Caudate nucleus (tissue), 63 donors: ENCODE measurements at places on chromosomes 3 and 15.

- DNase-seq, result no peak
Measured at GRCh38 chr3:170089862-170090600, 52.2 kb downstream of the GPR160 start.

GRCh38 chr3:56813653-56813960 is 11.9 kb upstream of the ARHGEF3 start:
- no peak for DNase-seq

GRCh38 chr3:47746264-47746663 is 35.4 kb downstream of the SMARCC1 start:
- DNase-seq, result no peak

GRCh38 chr3:122678506-122678905 is 2.1 kb upstream of the PARP14 start:
- DNase-seq, result no peak

DNA sequence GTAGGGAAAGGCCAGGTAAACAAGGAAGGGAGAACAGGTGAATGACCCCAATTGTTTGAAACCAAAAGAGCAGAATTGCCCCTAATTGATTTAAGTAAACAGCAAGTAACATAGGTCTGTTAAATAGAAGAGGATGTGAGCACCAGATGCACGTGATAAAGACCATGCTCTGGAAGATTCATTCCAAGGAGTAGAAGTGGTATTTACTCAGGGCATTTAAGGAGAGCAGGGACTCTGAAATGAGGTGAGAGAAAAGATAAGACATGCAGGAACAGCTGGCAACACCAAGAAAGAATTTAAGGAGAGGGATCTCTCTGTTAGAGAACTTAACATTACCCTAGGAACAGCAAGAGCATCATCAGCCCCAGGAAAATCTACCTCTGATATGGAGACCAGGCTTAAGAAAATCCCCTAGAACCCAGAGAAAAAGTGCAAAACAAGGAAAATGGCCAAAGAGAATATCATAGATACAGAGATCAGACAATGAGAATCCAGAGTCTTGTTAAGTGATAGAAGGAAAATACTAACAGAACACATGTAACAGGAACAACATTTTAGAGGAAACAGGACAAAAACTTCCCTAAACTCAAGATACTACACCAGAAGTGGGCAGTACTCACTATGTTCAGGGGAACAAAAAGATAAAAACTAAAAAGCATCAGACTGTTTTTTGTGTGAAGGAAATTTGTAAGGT is 6.4 kb downstream of the NUDT16 start:
- DNase-seq, result no peak

- no peak for DNase-seq
Measured at GRCh38 chr3:193983846-193984818, 151.8 kb upstream of the HES1 start.

- no peak for DNase-seq
Measured at GRCh38 chr15:88467935-88468528, 524 bp downstream of the MRPS11 start.

- no peak for DNase-seq
Measured at GRCh38 chr3:89300526-89300925, 193.1 kb downstream of the EPHA3 start.

DNA sequence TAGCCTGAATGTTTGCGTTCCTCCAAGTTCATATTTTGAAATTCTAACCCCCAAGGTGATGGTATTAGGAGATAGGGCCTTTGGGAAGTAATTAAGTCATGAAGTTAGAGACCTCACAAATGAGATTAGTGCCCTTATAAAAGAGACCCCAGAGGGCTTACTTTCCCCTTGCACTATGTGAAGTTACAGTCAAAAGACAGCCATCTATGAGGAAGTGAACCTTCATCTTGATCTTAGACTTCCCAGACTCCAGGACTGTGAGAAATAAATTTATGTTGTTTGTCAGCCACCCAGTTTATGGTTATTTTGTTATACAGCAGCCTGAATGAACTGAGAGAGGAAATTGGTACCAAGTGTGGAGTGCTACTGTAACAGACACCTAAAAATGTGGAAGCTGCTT is 74.4 kb downstream of the DAPK2 start:
- no peak for DNase-seq

DNA sequence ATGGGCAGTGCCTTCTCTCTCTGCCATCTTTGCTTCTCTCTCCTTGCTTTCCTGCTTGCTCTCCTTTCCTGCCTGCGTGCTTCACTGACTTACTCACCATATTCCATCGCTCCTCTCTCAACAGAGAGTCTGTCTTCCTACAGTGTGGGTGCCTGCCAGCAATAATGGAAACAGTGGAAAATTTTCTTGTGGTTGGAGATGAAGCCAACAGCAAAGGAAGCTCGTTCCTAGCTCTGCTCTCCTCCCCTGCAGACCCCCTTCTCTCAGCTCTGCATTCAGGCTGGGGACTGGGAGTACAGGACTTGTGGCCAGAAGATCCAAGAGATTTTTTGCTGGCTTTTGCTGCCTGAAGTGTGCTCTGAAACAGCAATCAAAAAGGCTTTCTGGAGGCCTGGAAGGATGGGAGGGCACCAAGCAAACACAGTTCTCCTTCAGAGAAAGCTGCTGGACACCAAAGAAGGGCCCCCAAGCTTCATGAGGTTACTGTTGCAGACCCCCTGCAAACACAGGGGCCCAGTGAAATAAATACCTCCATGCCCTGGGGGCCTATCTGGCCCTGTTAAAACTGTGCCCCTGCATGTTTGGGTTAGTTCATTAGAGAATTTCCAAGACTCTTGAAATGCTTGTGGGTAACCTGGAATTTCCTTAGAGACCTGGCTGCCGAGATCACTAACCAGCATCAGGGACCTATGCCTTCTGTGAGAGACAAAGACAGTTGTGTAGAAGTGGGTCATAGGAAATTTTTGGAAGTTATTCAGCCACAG is 149.9 kb upstream of the RASGRP1 start:
- DNase-seq, result no peak

- DNase-seq, result no peak
Measured at GRCh38 chr3:114025451-114025850, 30.9 kb downstream of the CCDC191 start.

DNA sequence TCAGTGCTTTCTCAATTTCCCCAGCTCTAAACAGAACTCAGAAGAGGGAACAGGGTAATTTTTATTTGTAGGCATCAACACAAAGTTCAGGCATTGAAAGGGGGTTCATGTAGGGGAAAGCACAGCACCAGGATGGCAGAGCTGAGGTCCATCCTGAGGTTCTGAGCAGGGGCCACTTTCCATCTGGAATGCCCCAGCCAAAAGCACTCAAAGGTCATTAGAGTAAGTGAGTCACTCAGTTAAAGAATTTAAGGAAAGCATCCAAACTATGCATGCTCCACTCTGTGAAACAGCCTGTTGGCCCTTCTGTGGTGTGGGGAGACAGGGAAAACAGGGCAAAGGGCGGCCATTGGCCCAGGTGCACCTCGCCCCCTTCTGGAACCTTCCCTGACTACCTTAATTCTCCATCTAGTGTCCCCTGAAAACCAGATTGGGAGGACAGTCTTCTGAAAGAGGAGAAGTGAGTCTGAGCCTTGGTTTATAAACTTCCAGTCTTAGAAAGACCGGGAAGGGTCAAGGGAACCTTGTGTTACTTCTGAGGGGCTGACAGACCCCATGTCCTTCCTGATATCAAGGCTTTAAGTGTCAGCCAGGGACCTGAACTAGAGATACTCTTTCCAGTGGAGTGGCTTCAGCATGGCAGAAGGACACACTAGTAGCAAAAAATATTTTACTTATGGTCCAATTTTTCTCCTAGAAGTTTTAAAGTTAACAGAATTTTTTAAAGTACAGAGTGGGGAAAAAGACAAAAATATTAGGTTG is 133.3 kb downstream of the MYLK start:
- no peak for DNase-seq

GRCh38 chr15:68382286-68383007 is 49.5 kb downstream of the ITGA11 start:
- DNase-seq, result no peak

- DNase-seq, result no peak
Measured at GRCh38 chr15:56366211-56366610, 985 bp downstream of the TEX9 start.

- no peak for DNase-seq
Measured at GRCh38 chr3:30886888-30887287, 7.6 kb downstream of the GADL1 start.

DNA sequence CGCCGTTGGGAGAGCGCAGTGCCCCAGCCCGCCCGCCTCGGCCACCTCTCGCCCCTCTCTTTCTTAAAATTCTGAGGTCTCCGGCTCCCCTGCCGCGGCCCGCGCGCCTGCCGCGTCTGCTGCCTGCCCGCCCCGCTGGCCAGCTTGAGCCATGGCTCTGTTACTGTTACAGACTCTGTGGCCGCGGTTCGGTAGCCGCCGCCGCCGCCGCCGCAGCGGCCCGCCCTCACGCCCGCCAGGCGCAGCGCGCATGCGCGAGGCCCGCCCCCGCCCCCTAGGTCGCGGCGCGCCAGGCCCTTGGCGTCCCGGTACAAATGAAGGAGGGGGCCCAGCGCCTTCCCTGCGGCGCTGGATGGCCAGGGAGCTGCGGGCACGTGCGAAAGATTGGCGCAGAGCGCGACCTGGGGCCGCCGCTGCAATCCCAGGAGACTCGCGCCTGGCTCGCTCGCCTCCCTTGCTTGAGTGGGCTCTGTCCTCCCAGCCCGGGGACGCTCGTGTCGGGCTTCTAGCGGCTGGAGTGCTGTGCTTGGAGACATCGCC is at the start of gene ONECUT1:
Gene ONECUT1 (minus strand): TSS at position 168 of the 540 bp plus-strand sequence. CDS start 452 bp downstream, outside the sequence.
- no peak for DNase-seq

GRCh38 chr15:74768099-74768770 is 13.6 kb upstream of the CSK start:
- no peak for DNase-seq

GRCh38 chr3:133935843-133936769 is 40.4 kb upstream of the RAB6B start:
- no peak for DNase-seq

DNA sequence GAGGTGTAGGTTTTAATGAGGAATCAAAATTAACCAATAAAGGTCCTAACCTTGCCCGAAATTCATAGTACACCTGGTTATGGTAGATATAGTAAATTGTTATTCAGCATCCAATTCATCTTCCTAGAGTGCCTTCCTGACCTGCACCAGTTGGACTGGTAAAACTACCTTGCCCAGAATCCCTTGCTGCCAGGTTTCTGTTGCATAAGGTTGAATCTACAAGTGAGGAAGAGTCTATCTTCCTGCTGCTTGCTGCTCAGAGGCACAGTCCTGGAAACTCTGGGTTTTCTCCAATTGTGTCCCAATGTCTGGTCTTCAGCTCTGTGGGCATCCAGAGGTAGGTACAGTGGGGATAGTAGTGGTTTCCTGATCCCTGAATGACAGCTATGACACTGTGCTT is 17.3 kb downstream of the CCDC54 start:
- peak; percentile 75 for DNase-seq

GRCh38 chr15:35698331-35698730 is 152.4 kb upstream of the DPH6 start:
- no peak for DNase-seq

GRCh38 chr3:169939751-169940150 is 26.9 kb upstream of the SEC62 start:
- no peak for DNase-seq

DNA sequence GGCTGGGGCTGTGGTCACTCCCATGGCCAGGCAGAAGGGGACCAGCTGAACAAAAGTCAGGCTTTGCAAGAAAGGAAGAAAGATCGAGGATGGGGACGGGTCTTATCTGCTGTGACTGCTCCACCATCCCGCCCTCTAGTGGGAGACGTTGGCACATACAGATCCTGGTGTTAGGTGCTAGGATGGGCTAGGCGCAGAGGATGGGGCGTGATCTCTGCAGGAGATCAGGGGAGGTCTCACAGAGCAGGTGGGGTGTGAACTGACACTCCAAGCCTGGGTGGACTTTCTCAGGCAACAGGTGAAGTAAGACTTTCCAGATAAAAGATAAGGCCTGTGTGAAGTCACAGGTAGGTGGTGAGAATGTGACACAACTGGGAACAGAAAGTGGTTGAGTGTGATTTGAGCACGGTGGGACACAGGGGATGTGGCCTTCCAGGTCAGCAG is 141.9 kb upstream of the SMAD3 start:
- no peak for DNase-seq

DNA sequence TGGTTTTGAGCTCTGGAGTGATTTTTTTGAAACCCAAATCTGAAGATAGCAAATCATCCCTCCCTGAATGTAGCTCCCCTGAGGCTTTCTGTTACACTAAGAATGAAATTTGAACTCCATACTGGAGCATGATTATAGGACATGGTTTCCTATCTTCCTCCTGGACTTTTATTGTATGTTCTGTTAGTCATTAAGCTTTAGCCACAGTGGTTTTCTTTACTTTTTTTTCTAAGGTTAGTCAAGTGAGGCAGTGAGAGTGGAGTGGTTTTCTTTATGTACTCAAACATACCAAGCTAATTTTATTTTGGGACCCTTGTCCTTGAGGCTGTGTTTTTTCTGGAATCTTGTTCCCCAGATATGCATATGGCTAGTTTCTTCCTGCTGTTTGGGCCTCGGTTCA is 55.2 kb upstream of the FRMD4B start:
- DNase-seq, result no peak

DNA sequence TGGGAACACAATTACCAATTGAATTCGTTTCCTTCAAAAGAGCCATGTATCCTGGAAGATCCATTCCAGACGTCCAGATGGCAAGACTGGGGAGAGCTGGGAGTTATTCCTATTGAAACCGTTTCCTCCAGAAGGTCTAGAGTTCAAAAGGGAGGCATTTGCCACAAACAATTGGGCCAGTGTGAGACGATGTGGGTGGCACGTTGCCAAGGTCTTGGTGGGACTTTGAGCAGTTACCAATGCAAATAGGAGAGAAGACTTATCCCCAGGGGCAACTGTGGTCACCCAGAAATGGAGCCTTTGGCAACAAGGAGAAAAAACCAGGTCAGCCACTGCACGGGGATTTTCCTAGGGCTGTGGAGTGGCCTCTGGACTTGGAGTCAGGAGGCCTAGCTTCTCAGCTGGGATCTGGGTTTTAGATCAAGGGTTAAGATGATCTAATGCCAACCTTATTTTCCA is 29.6 kb upstream of the TLE3 start:
- no peak for DNase-seq

DNA sequence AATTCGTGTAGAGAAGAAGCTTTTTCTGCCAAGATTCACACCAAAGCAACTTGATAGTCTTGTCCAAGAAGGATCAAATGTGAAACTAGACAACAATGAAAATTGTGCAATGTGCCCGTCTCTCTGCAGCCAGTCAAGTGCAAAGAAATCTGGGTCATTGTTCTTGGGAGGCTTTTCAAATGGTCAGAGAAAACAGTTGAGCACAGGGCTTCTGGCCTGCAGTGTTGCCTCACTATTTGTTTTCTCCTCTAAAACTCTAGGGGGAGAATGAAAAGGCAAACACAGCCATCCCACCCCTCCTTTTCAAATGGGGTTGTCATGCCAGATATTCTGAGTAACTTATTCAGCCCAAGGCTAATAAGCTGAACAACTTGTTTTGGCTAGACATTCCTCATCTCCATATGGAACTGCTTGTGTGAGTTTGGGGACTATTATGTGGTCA is 417.6 kb upstream of the CDIN1 start:
- no peak for DNase-seq

DNA sequence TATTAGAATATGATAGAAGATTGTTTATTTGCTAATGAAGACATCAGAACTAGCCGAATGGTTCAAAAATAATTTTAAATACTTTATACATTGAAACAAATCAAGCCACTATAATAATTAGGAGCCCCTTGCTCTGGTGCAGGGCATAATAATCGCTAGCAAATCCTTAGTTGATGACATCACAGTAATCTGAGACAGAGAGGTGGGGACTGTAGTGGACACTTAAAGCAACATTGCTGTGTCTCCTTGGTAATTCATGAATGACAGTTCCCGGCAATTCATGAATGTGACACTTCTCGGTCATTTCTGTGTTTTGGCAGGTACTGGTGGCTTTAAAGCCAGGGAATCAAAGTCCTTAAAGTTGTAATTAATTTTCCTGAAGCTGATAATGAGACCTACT is 114.3 kb downstream of the PPM1L start:
- no peak for DNase-seq

GRCh38 chr3:70040386-70040785 is 40.9 kb downstream of the SAMMSON start:
- DNase-seq, result no peak
